ENCODE measurements at places on chromosomes 7 and 10.

- DNase-seq = no peak
Observed at GRCh38 chr10:77939561-77940001, 13.0 kb upstream of the DLG5 start.

- no peak for DNase-seq
Observed at GRCh38 chr7:4178916-4179687, 503.0 kb upstream of the FOXK1 start.

DNA sequence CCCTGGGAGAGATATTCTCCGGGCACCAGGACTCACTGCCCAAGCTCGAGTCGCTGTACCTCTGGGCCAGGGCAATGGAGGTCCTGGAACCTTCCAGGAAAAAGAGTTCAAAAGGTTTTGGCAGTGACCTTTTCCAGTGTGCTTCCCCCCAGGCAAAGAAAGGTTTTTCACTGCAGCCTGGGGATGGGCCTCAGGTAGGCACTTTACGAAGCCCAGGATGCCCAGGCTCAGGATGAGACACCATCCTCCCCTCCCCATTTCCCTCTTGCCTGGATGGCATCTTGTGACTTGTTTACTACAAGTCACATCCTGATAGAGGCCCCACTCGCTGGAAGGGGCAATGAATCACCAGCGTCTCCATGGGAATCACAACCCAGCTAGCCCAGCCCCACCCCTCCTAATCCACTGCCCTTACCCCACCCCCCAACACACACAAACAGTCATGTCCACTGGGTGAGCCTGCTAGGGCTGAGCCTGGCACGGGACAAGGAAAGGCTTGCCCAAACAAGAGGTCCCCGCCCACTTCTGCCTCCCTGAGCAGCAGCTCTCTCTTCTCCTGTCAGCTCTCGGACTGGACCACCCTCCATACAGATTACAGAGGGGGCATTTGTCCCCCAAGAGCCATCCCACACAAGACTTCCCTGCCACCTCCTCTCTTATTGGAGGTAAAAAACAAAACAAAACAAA, 93.8 kb upstream of the SMNDC1 start:
- no peak for DNase-seq

DNA sequence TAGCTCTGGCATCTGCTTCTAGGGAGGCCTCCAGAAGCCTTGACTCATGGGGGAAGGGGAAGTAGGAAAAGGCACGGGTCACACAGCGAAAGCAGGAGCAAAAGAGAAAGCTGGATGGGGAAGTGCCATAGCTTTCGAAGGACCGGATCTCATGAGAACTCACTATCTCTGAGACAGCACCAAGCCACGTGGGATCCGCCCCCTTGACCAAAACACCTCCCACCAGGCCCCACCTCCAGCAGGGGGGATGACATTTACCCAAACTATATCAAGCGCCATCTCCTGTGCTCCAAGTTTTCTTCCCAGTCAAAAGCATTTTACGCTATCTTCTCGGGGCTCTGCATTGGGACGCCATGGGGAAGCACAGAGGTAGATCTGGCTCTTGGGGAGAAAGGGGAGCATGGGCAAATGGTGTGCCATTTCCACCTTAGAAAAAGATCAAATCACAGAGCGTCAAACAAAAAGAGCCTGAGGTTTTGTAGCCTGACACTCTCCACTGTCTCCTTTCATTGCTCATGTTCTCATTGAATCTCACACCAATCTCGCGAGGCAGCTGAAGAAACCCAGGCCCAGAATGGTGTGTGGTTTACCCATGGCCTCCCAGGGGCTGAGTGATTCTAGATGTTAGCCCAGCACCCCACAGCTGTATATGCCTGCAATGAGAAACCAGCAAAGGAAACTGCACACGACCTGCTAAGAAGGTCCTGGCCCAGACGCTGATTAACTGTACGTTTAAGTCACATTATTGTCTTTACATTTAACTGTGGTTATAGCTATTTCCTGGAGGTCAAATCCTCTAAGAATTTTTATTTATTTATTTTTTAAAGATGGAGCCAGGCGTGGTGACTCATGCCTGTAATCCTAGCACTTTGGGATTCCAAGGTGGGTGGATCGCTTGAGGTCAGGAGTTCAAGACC, 8.1 kb upstream of the OLAH start:
- peak; percentile 3 for DNase-seq

GRCh38 chr10:51312817-51313216, 238.5 kb downstream of the PRKG1 start:
- DNase-seq = no peak

DNA sequence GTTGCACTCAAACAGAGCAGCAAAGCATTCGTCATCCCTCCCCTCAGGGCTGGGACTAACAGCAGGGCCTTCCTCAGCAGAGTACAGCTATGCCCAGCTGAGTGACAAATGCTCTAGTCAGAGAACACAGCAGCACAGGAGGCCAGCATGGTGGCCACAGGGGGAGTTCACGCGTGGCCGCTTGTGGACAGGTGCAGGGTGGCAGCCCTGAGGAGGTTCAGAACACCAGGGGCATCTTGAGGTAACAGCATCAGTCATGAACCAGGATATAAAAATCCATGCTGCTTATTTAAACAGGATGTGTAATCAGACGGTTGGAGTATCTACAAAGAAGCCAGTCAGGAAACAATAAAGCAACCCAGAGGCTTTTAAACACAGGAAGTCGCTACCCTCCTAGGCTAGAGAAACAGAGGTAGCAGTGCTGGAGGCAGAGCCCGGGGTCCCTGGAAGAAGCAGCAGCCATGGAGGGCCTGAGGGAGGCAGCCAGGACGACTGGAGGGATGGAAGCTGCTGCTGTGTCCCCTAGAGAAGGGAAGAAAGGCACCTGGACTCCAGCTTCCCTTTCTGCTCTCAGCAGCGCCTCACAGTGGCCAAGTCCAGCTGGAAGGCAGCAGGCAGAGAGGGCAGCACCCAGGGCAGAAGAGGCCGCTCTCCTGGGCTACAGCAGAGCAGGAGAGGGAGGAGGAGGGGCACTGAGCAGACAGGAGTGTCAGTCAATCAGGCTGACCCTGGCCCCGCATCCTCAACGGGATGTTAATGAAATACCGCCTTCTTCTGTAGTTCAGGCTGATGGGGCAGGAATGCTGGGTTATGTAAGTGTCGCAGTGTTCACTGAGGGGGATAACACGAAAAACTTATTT, 70.8 kb upstream of the UCN3 start:
- DNase-seq = peak; percentile 34

DNA sequence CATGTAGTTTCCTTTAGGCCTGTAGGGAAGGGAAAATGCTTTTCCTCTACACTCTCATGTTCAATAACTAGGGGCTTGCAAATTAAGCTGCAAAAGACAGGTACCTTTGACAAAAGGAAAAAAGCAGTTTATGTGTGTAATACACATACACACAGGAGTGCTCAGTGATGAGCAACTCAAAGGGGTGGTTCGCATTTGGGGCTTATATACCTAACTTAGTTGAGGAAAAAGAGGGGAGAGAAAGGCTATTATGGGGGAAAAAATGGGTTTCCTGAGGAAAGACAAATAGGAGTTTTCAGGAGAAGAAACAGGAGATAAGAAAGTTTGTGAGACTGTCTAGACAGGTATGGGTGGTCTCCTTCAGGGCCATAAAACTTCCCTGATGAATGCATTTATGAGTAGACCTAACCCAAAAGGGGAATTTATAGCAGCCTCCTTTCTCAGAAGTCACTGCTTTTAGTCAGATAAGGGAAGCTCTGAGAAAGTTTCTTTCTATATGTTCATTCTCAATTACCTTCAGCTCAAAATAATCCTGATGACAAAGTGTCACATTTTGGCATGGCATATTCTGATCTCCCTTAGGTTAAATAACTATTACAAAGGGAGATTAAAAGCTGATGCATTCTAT, 55.2 kb upstream of the EZH2 start:
- DNase-seq = no peak

GRCh38 chr10:128001363-128001745, 94.5 kb downstream of the PTPRE start:
- no peak for DNase-seq

GRCh38 chr7:106864298-106865081, 592 bp upstream of the PIK3CG start:
- no peak for DNase-seq

Data from activated naive CD8-positive, alpha-beta T cell treated with anti-CD3 and anti-CD28 coated beads, Interleukin-2, amount 50 U/mL, for 24 hours (primary cell).